ENCODE measurements at places on chromosomes 1 and 21.

DNA sequence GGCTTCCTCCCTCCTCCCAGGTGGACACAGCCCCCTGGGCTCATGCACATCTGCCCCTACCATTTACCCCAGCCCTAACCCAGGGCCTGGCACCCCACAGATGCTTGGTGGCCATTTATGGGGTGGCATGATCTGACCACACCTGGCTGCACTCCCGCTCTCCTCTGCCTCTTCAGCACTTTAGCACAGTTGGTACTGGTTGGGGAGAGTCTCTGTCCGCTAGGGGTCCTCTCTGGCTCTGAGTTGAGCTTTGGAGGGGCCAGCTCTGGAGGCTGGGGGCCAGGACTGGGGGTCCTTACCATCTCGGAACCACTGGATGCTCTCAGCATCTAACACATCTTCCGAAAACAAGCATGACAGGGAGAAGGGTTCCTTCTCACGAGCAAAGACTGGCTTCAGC is 17.4 kb downstream of the MYOM3 start:
- no peak for ATAC-seq

DNA sequence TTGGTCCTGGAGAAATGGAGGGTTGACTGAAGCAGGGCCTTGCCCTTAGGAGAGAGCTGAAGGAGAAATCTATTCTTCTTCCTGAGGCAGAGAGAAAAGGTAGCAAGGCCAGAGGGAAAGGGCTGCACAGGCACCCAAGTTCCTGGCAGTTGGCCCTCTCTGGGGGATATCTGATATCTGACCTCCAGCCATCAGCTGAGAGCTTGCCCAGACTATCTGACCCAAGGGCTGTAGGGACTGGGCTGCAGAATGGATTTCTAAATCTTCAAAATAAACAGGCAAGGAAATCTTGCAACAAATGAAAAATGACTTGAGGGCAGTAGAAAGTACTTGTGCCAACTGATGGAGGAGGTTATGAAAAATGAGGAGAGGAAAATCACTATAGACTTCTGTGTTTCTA is 498 bp upstream of the CLCA2 start:
- no peak for ATAC-seq

DNA sequence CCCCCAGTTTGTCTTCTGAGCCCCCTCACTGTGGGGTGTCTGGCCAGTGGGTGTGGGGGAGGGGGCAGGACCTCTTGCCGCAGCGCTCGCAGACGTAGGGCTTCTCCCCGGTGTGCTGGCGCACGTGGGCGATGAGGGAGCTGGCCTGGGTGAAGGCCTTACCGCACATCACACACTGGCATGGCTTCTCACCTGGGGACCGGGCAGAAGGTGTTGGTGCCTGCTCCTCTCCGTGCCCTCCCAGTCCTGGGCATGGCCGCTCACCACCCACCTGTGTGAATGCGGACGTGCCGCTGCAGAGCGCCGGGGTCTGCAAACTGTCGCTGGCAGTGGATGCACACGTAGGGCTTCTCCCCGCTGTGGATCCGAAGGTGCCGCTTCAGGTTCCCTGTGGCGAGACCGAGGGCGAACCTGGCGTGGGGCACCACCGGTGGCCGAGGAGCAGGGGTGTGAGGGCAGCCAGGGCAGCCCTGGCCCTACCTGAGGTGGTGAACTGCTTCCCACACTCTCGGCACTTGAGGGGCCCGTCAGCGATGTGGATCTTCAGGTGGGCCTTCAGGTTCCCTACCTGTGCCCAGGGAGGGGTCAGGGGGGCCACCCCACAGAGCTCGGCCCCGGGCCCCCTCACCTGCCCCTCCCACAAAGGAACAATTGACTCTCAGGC is 32.4 kb downstream of the ZBTB17 start:
- ATAC-seq = no peak

- peak; percentile 43 for ATAC-seq
These were observed 1.8 kb downstream of the RNF220 start for GRCh38 chr1:44406737-44407429.

GRCh38 chr1:184649451-184649888 is 105.2 kb downstream of the EDEM3 start:
- ATAC-seq = no peak

- no peak for ATAC-seq
These were observed 359.1 kb downstream of the S1PR1 start for GRCh38 chr1:101595881-101596374.

DNA sequence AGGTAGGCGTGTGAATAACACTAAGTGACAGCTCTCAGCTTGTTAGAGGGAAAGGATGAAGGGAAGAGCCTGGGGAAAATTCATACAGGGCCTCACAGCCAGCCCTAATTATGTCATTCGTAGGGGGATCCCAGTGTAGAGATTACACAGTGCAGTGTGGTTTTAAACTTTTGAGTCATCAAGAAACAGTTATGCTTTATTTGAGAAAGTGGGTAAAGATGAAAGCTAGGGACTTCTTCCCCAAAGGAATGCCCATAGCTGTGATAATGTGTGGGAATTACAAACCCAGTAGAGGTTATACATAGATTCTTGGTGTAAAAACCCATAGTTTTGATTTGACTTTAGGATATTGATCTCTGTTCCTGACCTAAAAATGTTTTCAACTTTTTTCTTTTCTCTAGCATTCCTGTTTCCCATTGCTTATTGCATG is 1.9 kb downstream of the TTF2 start:
- ATAC-seq = no peak

- ATAC-seq = peak; percentile 71
These were observed 10.7 kb upstream of the PTBP2 start for GRCh38 chr1:96710708-96711477.

GRCh38 chr1:210234329-210234757 is 1.7 kb downstream of the SERTAD4 start:
- ATAC-seq = no peak

DNA sequence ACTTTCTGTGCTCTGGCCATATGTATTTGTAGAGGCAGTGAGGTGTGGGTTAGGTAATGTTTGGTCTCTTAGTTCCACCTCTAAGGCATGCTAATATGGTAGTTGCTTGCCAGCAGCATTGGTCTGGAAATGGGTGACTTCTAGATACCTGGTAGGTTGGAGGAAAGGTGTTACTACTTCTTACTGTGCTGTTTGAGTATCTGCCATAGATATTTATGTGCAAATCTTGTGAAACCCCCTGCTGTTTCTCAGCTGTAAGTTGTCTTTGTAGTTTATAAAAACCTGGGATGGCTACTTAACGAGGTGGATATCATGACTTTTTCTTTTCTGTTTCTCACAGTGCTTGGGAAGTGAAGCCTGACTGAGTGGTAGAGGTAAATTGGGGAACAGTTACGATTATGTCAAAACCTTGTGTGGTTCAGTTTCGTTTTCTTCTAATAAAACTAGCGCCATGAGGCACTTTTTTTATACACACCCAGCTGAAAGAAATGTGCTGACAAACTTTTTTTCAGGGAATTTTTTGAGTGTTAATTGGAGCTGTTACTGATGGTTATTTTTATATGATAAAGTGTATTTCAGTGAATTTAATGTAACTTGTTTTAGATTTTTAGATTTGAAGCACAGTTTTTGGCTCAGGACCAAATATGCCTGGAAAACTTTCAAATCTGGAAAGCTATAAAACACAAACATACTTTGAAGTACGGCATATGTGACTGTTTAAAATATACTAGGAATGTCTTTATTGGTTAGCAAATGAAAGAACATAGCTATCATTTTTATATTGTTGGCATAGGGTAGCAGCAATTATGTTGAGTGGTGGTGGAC is 42.1 kb downstream of the CAMSAP2 start:
- ATAC-seq = no peak

DNA sequence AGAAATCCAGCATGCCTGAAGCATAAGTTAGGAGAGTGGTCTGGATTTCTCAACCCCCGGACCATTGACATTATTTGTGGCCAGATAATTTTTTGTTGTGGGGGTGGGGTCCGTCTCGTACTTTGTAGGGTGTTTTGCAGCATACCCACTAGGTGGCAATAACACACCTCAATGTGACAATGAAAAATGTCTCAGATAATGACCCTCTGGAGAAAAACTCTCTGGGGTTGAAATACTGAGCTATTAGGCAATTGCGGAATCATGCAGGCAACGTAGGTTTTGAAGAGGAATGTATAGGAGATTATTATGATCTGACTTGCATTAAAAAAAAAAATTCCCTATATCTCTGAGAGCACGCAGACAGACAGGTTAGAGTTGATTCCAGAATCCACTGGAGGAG is 25.3 kb upstream of the RRP15 start:
- ATAC-seq = no peak

GRCh38 chr21:38825921-38826320 is 20.2 kb downstream of the ETS2 start:
- ATAC-seq = no peak
